ENCODE measurements at places on chromosomes 16 and 17. TPM values are rescaled to one million over a fixed set of nuclear protein-coding genes. Genes with fewer than 3 reads are reported as not detected.

GRCh38 chr16:11429823-11430222, 84.6 kb downstream of the RMI2 start:
- no peak for DNase-seq

DNA sequence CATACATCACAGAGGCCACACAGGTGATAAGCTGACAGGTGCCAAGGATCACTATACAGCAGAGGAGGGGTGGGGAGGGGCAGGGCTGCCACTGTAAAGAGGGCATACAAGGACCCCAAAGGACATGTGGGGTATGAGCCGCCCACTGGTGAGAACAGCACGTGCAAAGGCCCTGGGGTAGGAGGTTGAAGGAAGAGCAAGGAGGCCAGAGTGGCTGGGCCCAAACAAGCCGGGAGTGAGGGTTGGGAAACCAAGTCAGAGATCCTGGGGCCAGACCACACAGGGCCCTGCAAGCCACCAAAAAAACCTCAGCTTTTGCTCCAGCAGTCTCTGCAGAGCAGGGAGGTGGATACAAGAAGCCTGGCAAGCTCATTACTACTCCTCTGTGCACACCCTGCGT, 6.5 kb downstream of the NATD1 start:
- no peak for DNase-seq

GRCh38 chr17:67150826-67151225, 94.2 kb downstream of the HELZ start:
- DNase-seq = no peak

- DNase-seq = no peak
Measured at GRCh38 chr16:27722207-27722606, 172.3 kb downstream of the KATNIP start.

CNGB1 gene
- 0.21 TPM for total RNA-seq

SLC5A11 gene
- total RNA-seq = not detected

TM4SF5 gene
- not detected for total RNA-seq

Data from neural crest cell (in vitro differentiated cells).